ENCODE measurements at places on chromosomes 7 and 10.

GRCh38 chr10:124944982-124945381, 3.1 kb downstream of the ZRANB1 start:
- no peak for DNase-seq

DNA sequence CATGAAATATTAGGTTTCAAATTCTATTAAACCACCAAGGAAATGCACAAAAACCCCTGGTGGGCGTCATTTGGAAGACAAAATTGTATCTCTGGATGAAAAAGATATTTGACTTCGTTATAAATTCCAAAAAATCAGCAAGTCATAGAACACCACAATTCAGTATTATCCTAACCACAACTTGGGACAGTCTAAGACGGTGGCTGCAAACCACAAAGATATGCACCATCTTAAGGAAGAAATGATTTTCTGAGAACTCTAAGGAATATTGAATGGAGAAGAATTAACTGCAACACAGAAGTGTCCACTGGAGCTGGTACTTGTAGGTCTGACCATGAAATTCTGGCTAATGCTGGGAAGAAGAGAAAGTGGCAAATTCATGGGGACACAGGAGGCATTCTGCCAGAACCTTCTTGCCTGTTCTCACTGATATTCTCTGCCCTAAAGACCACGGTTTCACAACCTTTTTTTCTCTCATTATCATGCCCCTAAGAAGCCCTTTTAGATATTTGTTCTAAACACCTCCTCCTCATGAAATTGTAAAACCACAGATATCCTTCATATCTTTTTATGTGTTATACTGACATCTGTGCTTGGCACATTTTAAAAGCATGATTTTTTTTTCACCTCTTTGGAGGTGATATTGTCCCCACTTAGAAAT, 92.9 kb downstream of the SFMBT2 start:
- DNase-seq: no peak

GRCh38 chr10:15200626-15201025, 32.1 kb upstream of the NMT2 start:
- no peak for DNase-seq

- peak; percentile 22 for DNase-seq
Observed at GRCh38 chr7:74429153-74429747, 24.5 kb upstream of the GTF2IRD1 start.

- no peak for DNase-seq
Observed at GRCh38 chr10:3578159-3578558, 206.8 kb downstream of the KLF6 start.

GRCh38 chr10:96188421-96188820, 58.3 kb downstream of the ZNF518A start:
- DNase-seq: no peak

- DNase-seq: no peak
Observed at GRCh38 chr10:68121852-68122251, 12.6 kb downstream of the MYPN start.

DNA sequence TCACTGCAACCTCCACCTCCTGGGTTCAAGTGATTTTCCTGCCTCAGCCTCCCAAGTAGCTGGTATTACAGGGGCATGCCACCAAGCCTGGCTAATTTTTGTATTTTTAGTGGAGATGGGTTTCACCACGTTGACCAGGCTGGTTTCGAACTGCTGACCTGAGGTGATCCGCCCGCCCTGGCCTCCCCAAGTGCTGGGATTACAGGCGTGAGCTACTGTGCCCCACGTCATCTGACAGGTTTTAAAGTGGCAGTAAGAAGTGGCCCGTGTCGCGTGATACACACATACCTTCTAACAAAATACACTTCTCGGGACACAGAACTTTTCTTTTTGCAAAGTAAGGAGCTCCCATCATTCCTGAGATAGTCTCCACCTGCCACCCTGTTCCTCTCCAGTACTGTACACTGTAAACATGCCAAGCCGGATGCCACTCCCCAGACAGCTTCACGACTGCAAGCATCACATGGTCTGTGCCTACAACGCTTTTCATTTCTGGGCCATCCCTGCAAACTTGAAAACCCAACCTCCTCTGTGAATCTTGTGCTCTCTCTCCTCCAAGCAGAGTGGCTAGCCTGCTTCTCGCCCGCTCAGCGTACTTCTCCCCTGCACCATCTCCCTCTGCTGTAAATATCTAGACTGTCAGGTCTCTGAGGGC, 256.3 kb upstream of the KLF14 start:
- no peak for DNase-seq

DNA sequence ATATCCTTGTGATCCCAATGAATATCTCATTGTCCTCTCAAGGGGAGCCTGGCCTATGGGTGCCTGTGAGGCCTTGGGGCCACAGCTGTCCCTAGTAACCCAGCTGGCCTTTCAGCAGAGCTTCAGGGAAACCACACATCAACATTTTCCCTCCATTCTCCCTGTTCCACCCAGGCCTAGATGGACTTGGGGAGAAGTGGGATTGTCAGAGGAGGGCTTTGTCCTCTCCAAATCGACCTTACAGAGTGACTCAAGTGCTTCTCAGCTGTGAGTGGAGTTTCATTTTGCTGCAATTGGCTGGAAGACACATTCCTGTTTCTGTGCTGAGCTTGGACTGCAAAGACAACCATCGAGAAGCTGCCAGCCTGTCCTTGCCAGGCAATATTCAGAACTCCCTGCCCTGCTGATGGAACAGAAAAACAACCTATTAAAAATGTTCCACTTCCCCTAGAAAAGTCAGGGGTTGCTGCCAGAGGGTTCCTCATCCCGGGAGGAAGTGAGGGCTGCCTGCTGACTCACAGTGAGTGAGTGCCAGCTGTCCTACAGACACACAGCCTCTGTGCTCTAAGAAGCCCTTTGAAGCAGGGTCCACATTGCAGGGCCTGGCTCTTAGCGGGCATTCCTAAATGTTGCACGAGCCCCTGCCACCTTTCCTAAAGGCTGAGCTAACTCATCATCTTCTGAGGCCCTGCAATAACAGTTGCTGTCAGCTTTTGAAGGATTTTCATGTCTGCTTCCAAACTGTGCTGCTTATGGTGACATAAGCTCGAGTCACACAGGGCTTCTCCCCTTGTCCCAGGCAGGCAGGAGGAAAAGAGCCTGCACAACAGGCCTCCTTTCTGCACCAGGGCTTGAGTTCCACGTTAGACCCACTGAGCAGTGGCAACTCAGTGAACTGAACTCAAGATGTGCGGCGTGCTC, 20.5 kb downstream of the STRA8 start:
- peak; percentile 1 for DNase-seq

- DNase-seq: peak; percentile 33
Observed at GRCh38 chr7:997404-998395, 14.7 kb downstream of the CYP2W1 start.

DNA sequence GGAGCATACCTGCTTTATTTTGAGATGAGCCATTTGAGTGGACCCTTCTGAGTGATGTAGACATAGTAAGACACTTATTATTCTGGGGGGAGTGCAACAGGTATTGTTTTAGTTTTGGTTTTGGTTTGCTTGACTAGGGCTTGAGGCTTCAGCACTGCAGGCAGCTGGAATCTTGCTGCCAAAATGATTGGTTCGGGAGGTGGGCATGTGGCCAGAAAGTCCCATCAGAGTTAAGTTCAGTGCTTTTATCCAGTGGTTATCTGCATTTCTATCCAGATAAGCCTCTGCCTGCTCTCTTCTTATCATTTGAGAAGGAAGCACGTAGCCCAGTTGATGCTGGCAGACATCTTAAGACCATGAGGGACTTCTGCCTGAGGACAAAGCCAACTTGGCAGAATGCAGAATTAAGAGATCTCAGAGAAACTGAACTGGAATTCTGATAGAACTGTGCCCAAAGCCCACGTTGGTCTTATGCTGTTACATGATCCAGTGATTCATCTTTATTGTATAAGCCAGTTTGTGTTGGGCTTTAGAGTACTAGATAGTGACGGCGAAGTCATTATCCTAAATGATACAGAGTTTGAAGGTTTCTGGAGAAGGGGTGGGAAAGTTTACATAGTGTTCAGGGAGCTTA, 9.6 kb upstream of the JAZF1 start:
- DNase-seq: no peak

- no peak for DNase-seq
Observed at GRCh38 chr10:65931291-65932070, 994.4 kb upstream of the LRRTM3 start.

- DNase-seq: no peak
Observed at GRCh38 chr7:28192786-28193585, 12.4 kb upstream of the JAZF1 start.

DNA sequence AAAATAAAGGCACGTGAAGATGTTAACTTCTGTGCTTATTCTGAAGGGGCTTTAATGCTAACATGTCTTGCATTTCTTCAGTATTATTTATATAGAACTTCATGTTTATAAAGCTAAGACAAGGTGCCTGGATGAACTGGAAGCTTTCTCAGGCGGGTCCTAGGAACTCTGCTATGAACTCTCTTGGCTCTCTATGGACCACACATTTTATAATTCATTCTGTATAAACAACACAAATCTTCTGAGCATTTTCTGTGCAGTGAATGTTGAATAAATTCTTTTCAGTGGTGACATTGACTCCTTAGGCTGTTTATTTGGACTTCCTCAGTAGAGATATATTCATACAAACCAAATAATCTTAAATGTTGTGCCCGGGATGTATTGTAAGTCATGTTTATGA, 79.6 kb downstream of the TRIL start:
- no peak for DNase-seq

DNA sequence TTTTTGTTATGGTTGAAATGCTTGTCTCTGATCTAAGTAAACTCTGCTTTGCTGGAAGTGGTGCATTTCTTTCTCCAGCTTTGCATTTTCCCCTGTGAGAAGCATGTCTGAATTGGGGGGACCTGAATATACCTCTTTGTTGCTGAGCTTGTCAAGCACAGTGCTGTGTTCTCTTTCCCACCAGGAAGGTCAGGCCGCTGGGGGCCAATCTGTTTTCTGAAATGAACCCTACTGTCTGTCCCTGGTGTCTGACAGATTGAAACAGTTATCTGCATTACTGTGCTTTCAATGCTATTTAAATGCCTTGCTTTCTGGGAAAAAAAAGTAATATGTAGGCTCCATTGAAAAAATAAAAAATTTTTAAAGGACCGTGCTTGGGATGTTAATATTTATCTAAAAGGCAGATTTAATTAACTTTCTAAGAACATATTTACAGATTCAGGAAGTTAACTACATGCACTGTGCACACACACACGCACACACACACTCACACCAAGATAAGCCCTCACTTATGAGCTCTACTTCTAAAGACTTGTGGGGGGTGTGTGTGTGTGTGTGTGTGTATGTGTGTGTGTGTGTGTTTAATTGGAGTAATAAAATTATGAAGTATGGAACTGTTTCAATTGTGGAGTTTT, 127.0 kb upstream of the FZD1 start:
- DNase-seq: no peak

DNA sequence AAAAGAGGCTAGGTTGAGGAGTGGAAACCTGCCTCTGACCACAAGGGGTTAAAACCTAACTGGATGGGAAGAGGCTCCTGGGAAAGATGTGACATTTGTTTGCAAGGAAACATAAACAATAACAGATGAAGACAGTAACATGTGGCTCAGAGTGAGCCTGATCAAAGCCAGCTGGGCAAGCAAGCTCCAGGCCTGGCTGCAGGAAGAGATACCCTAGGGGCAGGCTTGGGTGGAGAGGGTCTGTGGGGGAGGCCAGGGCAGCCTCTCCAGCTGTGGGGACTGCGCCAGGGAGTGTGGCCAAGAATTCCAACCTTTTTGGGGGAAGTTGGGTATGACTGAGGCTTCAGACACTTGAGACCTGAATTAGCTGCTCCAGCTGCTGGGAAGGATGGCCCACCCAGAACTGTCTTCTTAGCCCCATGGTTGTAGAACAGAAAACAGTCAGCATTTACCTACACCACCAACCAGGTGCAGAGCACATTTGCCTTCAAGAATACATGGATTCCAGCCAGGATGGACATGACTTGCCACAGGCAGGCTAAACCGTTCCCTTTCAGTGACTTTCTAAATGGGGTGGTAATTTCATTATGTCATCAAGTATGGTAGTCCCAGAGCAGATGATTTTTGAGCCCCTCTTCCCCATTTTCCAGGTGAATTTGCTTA, 10.4 kb upstream of the FAM170B start:
- no peak for DNase-seq

- no peak for DNase-seq
Observed at GRCh38 chr7:158406801-158407200, 180.8 kb downstream of the PTPRN2 start.

- DNase-seq: no peak
Observed at GRCh38 chr7:92020636-92021035, 80.0 kb downstream of the AKAP9 start.

DNA sequence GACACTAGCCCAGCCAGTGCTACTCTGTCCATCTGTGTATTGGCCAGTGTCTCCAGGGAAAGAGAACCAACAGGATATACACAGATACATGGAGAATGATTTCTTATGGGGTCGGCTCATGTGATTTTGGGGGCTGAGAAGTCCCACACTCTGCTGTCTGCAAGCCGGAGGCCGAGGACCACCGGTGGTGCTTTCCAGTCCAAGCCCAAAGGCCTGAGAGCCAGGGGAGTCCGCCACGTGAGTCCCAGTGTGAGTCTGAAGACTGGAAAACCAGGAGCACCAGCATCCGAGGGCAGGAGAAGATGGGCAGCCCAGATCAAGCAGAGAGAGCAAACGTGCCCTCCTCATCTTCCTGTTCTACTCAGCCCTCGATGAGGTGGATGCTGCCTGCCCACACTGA, 71.5 kb downstream of the C10orf143 start:
- no peak for DNase-seq

- DNase-seq: no peak
Observed at GRCh38 chr7:137546671-137547070, 203.1 kb upstream of the PTN start.

- no peak for DNase-seq
Observed at GRCh38 chr7:18290865-18291264, 204.7 kb upstream of the HDAC9 start.

DNA sequence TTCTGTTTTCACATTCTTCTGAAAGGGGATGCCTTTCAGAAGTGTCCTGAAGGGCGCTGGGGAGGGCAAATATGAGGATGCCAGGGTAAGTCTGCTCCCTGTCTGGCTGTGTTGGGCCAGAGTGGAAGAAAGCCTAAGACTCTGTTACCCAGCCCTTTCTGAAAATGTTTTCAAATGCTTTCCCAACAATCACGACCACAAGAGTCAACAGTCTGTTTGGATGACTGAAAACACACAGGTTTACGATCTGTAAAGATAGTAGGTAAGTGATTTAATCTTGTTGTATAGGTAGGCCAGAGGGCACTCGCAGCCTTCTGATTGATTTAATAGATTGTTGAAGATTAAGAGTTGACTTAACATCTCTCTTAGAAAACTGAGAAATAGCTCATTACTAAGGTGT, 13.2 kb downstream of the SGPL1 start:
- peak; percentile 15 for DNase-seq

DNA sequence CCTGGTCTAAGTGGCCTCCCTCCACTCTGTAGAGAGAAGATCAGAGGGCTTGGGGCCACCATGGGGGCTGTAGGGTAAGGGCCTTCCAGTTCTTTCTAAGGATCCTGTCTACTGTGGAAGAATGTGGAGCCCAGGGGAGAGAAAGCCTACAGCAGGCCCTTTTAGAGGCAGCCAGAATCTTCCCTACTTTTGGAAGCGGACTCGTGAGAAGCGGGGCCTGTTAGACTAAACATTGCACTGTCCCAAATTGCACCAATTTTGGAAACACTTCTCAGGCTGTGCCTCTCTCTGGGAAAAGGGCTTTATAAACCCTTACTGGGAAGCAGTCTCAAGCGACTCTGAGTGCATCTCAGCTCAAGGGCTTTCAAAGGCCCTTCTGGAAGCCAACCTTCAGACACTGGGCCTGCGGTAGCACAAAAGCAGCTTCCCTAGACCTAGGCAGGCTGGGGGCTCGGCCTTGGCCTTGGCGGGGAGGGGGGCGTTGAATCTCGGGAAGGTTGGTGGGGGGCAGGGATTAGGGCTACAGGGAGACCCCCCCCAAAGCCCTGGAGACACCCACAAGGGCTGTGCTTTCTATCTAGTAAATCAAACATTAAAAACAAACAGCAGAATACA, 298.1 kb downstream of the GFRA1 start:
- no peak for DNase-seq

- DNase-seq: no peak
Observed at GRCh38 chr7:142890874-142891485, 5.4 kb upstream of the TRPV6 start.
